WTC11 (cell line): ENCODE measurements at places on chromosomes 1 and 21.

DNA sequence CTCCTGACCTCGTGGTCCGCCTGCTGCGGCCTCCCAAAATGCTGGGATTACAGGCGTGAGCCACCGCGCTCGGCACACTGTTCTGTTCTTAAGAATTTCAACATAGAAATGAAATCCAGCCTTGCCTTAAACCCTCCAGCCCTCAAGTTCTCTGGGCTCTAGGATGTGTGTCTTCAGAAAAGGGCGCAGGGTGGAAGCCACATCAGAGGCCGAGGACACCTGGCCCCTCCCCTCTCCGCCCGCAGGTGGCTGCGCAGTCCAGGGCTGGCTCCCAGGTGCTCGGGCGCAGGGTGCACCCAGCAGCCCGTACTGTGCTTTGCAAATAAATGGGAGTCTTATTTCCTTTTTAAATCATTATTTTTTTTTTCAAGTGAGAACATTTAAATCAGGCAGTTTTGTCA is 2.0 kb upstream of the C1orf174 start:
- DNase-seq: no peak

DNA sequence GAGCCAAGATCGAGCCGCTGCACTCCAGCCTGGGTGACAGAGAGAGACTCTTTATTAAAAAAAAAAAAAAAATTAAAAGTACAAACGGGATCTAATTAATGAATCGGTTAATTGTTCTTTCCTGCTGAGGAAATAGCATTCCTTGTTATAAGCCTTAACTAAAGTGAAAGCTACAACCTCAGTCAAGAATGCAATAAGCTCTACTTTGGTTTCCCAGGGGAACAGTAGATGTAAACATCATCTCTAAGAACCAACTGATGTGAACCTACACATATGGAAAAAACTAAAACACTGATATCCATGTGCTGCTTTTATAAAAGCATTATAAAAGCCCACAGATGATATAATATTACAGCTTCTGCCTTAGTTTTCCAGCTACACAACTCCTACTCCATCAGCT is 41.9 kb downstream of the LPGAT1 start:
- no peak for DNase-seq

GRCh38 chr1:206723805-206724472 is 39.2 kb downstream of the MAPKAPK2 start:
- no peak for DNase-seq

DNA sequence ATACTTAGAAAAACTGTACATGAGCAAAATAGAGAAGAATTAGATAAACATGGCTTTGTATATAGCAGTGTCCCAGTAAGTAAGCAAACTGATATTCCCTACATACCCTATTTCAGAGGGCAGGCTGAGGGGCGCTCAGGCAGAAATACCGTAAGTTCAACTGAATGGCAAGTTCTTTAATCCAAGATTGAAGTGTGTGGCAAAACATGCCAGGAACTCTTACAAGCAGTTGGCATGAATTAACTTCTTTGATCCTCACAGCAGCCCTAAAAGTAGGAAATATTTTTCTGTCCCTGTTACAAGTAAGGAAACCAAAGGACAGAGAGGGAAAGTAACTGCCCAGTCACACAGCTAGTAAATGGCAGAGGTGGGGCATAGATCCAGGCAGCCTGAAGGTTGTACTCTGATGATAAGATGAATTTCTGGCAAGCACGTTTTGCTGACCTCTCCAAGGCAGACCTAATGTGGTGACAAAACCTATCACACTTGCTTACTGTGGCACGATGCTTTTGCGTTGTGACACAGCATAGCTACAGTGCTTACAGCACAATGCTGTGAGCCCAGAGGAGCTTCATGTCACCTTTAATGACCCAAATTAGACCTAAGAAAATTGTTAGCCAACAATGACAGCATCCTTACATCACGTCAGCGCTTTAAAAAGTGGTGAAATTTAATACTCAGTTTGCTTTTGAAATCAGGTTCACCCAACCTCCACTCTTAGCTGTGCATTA is 35.0 kb upstream of the THEM4 start:
- DNase-seq: no peak

DNA sequence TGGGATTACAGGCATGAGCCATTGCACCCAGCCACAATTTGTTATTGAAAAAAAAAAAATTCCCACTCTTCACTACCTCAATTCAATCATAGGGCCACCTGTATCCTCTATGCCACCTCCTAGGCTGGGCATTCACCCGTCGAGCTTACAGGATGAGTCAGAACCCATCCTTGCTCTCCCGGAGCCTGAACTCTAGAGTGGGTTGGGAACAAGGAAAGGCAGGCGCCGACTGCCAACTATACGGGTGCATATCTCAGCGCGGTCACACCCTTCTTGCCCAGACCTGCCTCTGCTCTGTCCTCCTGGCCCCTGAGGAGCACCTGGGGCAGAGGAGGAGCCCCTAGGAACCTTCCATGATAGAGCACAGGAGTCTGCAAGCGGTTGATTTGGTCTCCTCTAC is 21.4 kb upstream of the LBR start:
- DNase-seq: no peak
